ENCODE measurements at places on chromosomes 11 and 22.

GRCh38 chr11:43269254-43269918 is 42.4 kb upstream of the API5 start:
- no peak for DNase-seq

DNA sequence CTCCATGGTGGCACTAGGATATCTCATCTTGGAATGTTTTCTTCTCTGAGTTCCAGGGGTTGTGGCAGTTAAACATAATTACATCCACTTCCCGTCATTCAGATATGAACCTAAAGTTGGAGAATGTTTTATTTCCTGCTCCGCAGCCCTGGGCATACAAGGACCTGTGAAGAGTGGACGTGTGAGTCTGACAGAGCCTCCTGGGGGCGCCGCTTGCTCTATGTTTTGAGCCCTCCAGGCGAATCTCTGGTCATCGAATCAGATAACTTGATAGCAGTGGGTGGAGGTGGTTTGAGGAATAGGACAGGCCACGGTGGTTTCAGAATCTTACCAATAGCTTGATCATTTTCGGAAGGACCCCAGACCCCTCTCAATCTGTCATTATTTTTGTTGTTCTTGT is 174.2 kb downstream of the NTM start:
- DNase-seq = no peak

DNA sequence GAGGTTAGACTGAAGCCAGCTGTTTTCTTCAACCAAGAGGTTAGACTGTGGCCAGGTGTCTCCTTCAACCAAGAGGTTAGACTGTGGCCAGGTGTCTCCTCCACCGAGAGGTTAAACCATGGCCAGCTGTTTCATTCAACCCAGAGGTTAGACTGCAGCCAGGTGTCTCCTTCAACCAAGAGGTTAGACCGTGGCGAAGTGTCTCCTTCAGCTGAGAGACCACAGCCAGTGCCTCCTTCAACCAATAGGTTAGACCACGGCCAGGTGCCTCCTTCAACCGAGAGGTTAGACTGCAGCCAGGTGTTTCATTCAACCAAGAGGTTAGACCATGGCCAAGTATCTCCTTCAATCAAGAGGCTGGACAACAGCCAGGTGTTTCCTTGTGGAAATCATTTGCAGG is 498.1 kb downstream of the TBC1D22A start:
- no peak for DNase-seq

- no peak for DNase-seq
Observed at GRCh38 chr11:47400768-47401279, 7.6 kb upstream of the SLC39A13 start.

DNA sequence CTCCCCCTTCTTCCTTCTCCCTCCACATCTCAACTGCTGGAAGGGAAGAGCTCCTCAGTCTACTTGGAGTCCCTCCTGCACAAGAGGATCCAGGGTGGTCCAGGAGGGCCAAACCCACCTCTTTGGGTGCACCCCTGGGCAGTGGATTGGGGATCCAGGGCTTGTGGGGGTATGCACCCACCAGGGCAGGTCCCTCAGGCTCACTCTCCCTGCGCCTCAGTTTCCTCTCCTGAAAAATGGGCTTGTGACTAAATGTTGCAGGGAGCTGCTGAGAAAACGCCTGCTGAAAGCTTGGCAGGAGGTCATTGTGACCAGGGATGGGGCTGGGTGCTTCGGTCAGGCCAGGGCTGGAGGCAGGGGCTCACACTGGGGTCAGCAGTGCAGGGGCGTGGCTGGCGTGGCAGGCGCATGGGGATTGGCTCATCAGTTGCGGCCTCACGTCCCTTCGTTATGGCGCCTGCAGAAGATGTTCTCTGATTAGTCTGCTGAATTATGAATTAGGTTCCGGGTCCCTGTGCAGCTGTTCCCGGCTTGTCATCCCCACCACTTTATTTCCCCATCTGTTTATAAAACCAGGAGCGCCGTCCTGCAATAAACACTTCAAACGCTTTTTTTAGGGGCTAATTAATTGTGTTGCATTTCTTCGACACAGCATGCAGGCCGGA is 25.7 kb upstream of the CCDC188 start:
- no peak for DNase-seq

DNA sequence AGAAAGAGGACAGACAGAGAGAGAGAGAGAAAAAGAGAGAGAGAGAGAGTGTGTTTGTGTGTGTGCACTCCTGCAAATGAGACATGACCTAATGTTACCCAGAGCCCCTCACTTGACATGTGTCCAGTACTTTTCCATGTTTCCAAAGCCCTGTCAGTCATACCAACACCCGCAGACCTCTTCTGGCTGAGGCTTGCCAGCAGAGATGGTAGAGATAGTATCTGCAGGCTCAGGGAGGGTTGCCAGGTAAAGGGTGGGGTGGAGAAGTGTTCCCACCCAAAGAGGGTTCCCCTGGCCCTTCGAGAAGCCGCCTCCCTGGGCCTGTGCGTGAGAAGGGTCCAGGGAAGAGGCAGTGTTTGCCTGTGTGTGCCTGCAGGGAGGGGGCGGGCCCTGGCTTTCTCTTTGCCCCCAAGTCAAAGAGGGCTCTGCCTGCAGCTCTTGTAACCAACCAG is 40.7 kb downstream of the POU2F3 start:
- DNase-seq = no peak

DNA sequence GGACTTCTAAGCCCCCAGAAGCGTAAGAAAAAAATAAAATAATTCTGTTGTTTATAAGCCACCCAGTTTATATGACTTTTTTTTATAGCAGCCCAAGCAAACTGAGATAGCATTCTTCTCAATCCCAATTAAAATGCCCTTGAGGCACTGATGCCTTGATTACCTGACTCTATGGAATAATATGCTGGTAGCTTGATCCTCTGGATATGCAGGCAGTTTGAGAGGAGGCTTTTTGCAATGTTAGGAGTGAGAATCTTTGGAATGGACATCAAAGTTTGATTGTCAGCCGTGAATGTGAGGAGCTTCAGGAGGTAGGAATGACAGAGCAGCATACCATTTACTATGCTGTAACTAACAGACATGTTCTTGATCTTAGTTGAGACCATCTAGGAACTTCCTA is 275.6 kb downstream of the AASDHPPT start:
- no peak for DNase-seq

GRCh38 chr11:17845431-17845881 is 110.9 kb downstream of the KCNC1 start:
- DNase-seq = peak; percentile 74

DNA sequence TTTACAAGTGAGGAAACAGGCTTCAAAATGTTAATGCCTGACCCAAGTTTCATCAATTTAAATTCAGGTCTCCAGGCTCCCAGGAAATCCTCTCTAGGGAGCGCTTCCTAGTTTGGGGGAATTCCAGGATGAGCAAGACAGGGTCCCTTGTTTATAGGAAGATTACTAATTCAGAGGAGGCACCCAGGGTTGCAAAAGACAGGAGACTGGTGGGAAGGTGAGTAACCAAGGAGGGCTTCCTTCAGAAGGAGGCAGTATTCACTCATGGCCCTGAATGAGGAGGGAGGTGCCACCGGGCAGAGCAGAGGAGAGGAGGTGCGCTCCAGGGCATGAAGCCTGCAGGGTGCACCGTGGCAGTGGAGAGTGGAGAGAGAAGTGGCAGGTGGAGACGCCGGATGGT is 1.6 kb downstream of the TMEM132A start:
- DNase-seq = no peak

- DNase-seq = no peak
Observed at GRCh38 chr11:119652907-119653659, 75.9 kb downstream of the NECTIN1 start.

GRCh38 chr22:41505511-41506220 is 36.7 kb downstream of the ACO2 start:
- no peak for DNase-seq

DNA sequence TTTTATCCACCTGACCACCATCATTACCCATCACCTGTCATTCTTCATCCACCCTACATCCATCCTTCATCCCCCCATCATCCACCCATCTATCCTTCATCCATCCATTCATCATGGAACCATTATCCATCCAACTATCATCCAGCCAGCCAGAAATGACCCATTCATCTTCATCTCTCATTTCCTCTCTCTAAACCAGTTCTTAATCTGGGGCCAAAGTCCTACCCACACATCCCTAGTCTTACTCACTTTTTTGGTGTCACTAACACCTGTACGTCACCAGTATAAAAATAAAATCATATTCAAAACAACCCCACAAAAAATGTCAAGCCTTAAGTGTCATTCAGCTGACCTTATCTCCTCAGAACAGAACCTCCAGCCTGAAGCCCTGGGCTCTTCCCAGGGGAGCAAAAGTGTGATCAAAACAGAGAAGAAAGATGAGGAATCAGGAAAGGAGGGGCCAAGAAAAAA is 12.3 kb downstream of the SPI1 start:
- DNase-seq = no peak

GRCh38 chr11:23155503-23155902 is 295.2 kb upstream of the CCDC179 start:
- DNase-seq = no peak

GRCh38 chr22:25237503-25237902 is 18.1 kb downstream of the CRYBB2 start:
- DNase-seq = no peak

DNA sequence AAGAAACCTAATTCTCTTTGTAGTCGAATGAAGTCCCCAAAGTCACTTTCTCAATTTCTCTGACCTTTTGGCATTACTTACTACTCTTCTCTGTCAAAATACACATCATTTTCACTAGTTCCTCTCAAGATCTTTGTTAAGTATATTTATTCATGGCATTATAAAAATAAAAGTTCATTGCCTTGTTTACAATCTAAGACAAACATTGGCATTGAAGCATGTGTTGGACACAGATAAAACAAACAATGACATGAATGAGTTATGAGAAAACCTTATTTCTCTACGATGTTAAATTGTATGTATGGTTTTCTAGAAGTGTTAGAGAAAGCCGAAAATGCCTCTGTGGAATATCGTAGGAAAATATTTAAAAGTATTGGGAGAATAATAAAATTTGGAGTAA is 8.6 kb upstream of the OR51G1 start:
- DNase-seq = no peak

DNA sequence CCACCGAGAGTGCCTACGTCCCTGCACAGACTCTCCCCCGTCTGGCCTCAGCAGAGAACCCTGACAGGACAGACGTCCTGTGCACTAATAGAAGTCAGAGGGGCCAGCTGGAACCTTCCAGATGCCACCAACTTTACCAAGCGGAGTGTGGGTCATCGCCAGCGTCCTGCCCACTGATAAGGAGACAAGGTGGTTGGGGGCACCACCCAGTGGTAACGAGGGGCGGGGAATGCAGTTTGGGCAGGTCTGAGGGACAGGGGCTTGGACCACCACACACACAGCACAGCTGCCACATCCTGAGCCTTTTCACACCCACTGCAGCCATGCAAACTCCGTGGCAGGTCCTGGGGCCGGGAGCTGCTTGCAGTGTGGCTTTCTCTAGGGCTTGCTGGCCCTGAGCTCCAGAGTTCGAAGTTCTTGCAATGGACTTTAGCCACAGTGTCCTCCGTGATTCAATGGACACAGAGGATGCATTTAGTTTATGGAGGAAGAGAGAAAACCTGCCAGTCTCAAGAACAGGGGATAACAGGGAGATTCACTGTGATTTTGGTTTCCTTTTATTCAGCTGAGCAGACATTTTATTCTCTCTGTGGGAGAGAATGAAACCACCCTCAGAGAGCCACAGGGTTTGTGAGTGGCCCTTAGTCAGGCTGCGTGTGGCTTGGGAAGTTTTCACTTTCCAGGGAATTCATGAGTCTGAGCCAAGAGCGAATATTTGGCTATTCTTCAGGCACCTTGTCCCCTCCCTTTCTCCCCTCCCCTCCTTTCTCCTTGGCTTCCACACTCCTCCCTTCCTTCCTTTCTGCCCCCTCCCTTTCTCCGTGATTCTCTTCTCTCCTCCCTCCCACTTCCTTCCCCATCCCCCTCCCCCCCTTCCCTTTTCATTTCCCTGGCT is 13.1 kb downstream of the MRGPRG start:
- peak; percentile 9 for DNase-seq

DNA sequence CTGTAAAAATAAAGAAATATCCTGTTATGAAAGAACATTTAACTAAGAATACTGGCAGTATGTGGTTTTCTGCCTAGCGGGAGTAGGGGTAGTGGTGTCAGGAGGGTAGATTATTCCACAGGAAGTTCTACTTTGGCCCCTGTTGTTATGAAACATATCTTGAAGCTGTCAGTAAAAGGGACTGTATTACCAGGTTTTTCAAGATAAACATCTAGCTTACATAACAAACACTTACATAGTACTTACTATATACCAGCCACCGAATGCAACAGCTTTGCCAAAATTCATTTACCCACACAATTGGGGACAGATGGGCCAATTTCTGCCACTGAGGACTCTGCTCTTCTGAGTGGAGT is 3.7 kb downstream of the TMEM123 start:
- no peak for DNase-seq

DNA sequence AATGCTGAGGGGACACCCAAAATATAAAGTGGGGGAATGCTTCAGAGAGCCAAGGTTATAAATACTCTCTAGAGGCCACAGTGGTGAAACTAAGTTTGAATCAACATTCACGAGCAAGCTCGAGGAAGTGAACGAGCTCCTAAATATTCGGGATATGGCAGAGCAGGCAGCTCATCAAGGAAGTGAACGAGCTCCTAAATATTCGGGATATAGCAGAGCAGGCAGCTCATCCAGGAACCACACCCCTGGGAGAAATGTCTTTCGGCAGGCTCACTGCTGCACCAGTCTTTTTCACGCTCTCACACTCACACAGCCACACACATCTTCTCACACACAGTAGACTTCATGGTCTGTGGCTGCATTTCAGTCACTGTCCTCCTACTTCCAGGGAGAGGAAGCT is 787.5 kb downstream of the OPCML start:
- peak; percentile 83 for DNase-seq

DNA sequence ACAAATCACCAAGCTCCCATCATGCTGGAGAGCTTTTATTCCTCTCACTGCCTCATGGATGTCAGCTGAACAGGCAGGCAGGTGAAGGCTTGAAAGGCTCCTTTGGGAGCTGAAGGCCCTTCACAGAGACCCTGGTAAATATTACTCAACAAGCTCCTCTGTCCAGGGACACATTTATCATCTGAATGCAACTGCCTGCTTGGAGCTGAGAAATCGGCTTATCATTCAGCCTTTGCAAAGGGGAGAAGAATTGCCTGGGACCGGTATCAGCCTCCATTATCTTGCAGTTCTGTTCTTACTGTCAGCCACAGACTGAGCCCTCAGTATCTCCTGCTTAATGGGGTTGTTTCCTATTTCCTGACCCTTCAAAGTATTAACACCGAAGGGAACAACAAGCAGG is 113.8 kb upstream of the PITPNB start:
- no peak for DNase-seq

- peak; percentile 15 for DNase-seq
Observed at GRCh38 chr22:23520863-23521440, 59.1 kb downstream of the IGLL1 start.

- DNase-seq = no peak
Observed at GRCh38 chr22:17705546-17705945, 67.0 kb downstream of the BCL2L13 start.

- DNase-seq = peak; percentile 72
Observed at GRCh38 chr11:77547863-77548551, 41.7 kb upstream of the AQP11 start.

- peak; percentile 78 for DNase-seq
Observed at GRCh38 chr11:47924184-47924691, 56.1 kb upstream of the PTPRJ start.
